ENCODE measurements at places on chromosomes 11 and 22.
A peak's percentile ranks its signal among the peaks of the same experiment; 100 is the strongest.

DNA sequence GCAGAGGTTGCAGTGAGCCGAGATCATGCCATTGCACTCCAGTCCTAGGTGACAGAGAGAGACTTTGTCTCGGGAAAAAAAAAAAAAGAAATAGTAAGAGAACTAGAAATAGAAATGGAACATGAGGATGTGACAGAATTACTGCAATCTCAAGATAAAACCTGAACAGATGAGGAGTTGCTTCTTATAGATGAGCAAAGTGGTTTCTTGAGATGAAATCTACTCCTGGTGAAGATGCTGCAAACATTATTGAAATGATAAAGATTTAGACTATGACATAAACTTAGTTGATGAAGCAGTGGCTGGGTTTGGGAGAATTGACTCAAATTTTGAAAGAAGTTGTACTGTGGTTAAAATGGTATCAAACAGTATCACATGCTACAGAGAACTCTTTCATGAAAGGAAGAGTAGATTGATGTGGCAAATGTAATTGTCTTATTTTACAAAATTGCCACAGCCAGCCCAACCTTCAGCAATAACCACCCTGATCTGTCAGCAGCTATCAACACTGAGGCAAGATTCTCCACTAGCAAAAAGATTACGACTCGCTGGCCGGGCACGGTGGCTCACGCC, 13.7 kb downstream of the XNDC1N start:
- DNase-seq: no peak

DNA sequence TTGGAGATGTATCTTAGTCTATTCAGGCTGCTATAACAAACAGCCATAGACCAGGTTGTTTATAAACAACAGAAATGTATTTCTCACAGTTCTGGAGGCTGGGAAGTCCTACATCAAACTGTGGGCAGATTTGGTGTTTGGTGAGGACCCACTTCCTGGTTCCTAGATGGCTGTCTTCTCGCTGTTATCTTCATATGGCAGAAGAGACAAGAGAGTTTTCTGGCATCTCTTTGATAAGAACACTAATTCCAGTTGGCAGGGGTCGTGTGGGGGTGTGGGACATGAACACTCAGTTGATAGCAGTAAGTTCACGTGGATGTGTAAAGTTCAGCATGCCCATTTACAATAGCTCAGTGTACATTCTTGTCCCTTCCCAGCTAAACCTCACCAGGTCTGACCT, 41.3 kb upstream of the HMGXB4 start:
- no peak for DNase-seq

- DNase-seq: no peak
Observed at GRCh38 chr11:126857860-126858808, 142.4 kb downstream of the KIRREL3 start.

- peak; percentile 95 for DNase-seq
Observed at GRCh38 chr22:27110665-27111451, 453.5 kb downstream of the MIAT start.

GRCh38 chr11:62421996-62422395, 3.2 kb downstream of the SCGB1A1 start:
- DNase-seq: no peak

DNA sequence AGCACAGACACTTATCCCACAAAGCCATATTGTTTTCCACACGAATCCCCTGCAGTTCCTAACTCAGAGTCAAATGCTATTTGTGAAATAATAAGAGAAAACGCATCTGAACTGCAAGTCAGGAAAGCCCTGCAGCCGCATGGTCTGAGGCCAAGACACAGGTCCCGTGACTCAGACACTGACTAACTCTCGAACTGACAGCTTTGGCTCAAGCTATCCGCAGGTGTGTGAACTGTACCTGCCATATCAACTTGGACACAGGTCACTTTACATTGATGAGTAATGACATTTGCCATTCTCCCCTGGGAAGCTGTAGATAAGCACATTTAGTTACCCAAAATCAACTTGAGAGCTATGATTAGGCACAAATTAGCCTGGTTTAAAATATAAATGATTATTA, 34.9 kb upstream of the NFRKB start:
- no peak for DNase-seq

DNA sequence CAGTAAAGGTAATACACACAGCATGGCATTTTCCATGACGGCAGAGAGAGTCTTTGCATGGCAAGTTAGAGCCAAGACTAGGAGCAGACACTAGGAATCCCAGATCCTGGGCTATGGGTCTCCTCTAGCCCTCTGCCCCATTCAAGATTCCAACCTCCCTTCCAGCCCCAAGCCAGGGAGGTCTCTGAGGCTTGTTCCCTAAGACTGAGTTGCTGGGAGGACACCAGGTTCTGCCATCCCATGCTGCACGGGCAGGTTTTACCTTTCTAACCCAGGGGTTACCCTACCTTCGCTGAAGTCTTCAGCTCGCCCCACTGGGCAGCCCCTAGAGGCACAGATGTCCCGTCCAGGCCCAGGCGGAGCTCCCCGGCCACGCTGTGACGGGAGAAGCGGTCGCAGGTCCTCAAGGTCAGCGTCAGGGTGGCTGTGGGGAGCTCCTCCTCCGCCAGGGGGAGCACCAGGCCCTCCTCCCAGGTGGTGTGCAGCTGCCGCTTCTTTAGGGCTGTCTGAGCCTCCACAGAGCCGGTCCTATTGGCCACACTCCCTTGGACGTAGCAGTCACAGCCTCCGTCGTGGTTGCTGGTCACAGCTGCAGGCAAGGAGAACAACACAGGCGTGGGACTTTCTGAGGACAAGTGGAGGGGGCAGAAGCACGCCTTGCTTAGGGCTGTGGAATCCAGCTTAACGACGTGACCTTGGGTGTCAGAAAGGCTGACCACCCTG, 33.8 kb downstream of the SYT13 start:
- DNase-seq: no peak

GRCh38 chr11:61972672-61973475, 5.4 kb upstream of the FTH1 start:
- no peak for DNase-seq

GRCh38 chr22:33314316-33314715, 256.1 kb upstream of the SYN3 start:
- DNase-seq: no peak

DNA sequence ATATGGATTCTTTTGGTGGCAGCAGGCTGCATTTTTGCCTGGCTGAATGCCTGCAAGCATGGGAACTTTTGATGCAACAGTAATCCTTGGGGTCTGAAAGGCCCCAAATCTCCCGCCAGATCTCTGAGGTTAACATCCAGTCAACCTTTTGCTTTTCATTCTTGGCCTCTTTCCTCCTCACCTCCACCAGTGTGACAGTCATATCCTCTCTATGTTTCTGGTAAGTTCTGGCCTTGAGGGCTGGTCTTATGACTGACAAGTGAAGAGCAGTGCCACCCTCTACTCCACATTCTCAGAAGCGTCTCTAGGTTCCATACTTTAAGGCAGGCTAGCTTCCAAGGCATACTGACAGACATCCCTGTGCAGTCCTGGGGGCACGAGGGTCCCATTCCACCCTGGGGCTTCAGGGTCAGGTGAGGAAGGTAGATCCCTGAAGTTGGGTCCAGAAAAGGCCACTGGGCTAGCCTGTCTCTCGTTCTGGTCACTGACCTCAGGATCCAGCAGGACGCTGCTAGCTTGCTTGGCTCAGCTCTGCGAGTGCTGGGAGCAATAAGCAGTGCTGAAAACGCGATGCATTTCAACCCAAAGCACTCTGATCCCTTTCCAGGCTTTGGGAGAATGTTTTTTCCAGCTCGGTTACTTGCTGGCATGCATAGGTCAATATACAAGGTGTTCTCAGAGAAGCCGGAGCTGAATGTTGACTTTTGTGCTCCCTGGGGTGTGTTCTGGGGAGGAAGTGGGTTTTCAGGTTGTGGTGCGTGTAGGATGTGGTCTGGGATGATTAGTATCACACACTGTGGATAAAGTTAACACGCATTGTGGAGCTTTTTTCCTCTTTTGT, 75.2 kb downstream of the PTPRJ start:
- DNase-seq: no peak

DNA sequence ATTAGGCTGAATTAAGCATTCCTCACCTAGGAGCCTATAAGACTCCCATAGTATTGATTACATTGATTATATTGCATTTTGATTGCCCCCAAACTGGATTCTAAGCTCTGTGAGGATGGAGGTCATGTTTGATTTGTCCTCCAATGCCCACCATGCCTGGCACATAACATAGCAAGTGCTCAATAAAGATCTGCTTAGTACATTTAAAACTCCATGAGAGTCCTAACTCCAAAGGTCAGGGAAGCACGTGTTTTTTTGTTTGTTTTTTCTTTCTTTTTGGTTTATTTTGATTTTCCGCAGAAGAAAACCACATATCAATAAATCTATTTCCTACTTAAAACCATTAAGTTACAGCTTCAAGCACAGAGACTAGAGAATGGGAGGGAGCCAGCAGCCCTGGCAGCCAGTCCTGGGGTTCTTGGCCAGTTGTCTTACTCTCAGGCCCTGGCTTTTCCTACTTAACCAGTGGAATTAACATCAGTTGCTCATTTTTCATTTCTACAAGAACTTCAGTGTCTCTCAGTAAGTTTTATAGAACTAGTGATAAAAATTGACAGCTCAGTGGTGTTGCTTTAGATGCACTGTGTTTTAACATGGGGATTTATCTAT, 429.9 kb upstream of the CCDC90B start:
- DNase-seq: no peak

DNA sequence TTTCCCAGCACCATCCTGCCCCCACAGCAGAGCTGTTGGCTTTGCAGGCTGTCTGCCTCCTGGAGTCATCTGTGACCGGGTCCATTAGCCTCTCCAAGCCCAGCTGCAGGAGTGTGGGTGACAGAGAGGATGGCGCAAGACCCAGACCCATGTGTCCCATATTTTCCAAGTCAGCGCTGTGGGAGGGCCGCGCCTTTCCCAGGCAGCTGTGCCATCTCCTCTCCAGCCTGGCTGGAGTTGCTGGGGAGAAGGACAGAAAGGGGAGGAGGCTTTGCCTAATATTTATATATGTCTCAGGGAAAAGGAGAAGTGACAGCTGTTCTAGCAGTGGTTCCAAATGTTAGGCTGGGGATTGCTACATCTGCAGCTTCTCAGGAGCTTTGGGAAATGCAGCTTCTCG, 15.7 kb downstream of the DTX4 start:
- DNase-seq: no peak

GRCh38 chr22:42217019-42217751, 53.3 kb downstream of the TCF20 start:
- no peak for DNase-seq

GRCh38 chr11:69094111-69094914, 45.6 kb downstream of the TPCN2 start:
- DNase-seq: no peak

- DNase-seq: no peak
Observed at GRCh38 chr11:72824811-72825505, 10.7 kb downstream of the ATG16L2 start.

GRCh38 chr11:102666331-102666957, 39.1 kb downstream of the MMP27 start:
- no peak for DNase-seq

- no peak for DNase-seq
Observed at GRCh38 chr11:66856496-66857233, at the start of gene LRFN4. Gene LRFN4, plus strand, starts transcription at chr11:66857064. Its CDS starts 681 bp downstream, at chr11:66857745.

- DNase-seq: no peak
Observed at GRCh38 chr11:123284454-123284853, 89.4 kb upstream of the CLMP start.

DNA sequence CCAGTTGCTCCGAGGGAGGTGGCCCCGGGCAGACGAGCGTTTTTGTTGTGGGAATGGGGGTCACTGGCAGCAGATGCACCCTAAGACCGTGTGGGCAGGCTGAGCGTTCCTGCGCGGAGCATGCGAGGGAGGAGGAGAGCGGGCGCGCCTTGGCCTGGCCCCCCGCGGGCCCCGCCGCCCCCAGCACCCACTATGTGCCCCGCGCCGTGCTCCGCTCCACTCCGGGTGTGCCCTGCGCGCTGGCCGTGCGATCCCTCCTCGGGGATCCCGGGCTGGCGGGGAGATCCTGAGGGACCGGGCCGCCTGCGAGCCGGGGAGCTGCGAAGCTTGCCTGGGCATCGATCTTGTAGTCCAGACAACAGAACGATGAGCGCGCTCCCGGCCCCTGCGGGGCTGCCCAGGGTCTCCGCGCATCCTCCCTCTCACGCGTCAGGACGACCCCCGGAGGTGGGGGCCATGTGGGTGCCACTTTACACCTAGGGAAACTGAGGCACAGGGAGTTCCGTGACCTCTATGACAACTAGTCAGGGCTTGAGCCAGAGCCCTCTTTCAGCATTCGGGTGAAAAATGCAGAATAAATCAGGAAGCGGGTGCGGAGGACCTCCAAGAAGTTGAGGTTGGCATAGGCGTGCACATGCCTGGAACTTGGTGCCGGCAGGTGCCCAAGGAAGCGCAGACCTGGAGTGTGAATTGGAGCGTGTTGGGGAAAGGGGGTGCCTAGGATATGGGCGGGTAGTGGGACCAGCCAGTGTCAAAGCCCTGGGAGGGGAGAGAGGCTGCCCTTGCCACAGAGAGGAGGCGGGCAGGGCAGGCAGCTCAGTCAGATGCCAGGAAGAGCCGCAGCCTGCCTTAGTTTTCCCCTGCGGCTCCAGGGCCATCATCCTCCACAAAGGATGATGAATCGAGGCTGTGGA, 1.3 kb upstream of the KMT5B start:
- no peak for DNase-seq
